ENCODE measurements at places on chromosomes 16 and 17.
A peak's percentile ranks its signal among the peaks of the same experiment; 100 is the strongest.

DNA sequence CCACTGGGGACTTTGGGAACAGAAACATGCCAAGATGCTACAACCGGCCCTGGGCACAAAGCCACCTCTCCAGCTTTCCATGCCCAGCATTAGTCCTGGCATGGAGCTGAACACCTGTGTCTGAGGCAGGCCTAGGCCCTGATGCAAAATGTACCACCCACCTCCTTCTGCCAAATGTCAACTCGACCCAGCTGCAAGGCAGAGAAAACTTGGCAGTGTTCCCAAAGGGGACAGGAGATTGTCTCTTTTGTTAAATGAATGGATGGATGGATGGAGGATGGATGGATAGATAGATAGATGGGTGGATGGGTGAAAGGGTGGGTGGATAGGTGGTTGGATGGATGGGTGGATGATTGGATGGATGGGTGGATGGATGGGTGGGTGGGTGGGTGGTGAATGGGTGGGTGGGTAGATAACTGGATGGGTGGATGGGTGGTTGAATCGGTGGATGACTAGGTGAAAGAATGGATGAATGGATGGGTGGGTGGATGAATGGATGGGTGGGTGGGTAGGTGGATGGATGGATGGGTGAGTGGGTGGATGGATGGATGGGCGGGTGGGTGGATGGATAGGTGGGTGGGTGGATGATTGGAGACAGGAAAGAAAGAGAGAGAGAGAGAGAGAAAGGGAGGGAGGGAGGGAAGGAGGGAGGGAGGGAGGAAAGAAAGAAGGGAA lies 73.4 kb upstream of the TNRC6C start:
- DNase-seq = no peak

- no peak for DNase-seq
These were observed 9.0 kb downstream of the NTHL1 start for GRCh38 chr16:2038382-2039231.

GRCh38 chr17:80035937-80036714 lies at the start of gene CCDC40:
Gene CCDC40 (plus strand): TSS chr17:80036642. CDS start chr17:80036663, 21 bp downstream.
- DNase-seq = peak; percentile 93

- DNase-seq = no peak
These were observed 13.9 kb downstream of the GPR142 start for GRCh38 chr17:74380959-74381808.

- DNase-seq = no peak
These were observed 59.2 kb downstream of the SHISA6 start for GRCh38 chr17:11300201-11300600.

DNA sequence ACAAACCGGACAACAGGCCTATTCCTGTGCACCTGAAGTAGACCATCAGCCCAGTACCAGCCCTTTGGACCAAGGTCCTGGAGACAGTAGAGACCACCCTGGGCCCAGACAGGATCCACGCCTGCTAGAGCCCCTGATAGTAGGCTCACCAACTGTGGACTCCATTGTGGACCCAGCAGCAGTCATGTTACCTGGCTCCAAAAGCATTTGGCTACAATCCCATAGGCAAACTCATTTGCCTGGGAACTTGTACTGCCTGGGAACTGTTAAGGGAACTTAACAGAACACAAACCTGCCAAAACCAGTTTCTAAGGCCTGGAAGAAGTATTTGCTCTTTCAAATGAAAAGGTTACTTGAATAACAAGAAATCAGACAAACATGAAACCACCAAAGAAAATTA lies 10.0 kb upstream of the ACSM1 start:
- no peak for DNase-seq

- DNase-seq = no peak
These were observed 8.9 kb upstream of the TNS4 start for GRCh38 chr17:40510328-40510648.

DNA sequence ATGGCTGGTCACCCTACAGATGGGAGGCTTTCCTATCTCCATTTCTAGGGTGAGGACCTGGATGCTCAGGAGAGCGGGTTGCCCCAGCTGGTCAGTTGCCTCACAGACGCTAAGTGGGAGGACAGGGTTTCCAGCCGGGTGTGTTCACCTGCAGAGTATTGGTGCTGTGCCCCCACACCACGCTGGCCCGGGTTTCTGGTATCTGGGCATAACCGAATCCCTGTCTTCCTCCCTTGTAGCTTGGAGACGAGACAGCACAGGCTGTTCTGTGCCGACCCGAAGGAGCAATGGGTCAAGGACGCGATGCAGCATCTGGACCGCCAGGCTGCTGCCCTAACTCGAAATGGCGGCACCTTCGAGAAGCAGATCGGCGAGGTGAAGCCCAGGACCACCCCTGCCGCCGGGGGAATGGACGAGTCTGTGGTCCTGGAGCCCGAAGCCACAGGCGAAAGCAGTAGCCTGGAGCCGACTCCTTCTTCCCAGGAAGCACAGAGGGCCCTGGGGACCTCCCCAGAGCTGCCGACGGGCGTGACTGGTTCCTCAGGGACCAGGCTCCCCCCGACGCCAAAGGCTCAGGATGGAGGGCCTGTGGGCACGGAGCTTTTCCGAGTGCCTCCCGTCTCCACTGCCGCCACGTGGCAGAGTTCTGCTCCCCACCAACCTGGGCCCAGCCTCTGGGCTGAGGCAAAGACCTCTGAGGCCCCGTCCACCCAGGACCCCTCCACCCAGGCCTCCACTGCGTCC lies 9.7 kb downstream of the CX3CL1 start:
- no peak for DNase-seq

GRCh38 chr17:33234930-33235685 lies 58.0 kb downstream of the ASIC2 start:
- DNase-seq = no peak

DNA sequence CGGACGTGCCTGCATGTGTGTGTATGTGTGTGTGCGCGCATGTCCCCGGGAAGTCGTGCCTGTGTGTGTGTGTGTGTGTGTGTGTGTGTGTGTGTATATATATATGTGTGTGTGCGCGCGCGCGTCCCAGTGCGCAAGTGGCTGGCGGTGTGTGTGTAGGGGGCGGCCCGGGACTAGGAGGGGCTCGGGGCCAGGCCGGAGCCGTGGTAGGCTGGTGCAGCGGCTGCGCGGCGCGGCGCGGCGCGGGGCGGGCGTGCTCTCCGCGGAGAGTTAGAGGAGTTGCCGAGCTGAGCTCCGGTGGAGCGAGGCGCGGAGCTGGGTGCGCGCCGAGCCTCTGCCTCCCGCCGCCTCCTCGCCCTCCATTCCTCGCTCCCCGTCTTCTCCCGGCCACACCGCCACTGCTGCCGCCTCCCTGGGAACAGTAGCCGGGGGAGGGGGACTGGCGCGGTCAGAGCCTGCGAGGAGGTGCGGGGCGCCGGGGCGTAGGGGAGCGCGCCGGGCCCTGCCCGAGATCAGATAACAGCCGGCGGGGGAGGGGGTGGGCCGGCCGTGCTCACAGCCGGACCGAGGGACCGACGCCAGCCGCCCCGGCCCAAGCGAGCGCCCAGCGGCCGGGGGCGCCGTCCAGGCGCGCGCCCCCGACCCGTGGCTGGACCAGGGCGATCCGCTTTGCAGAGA lies at the start of gene KCNJ12:
TSS of gene KCNJ12 (plus strand) at position 277 of the 678 bp plus-strand sequence. CDS start 38,986 bp downstream, outside the sequence.
- peak; percentile 55 for DNase-seq

- DNase-seq = no peak
These were observed 14.0 kb upstream of the BAIAP2 start for GRCh38 chr17:81020767-81021497.

DNA sequence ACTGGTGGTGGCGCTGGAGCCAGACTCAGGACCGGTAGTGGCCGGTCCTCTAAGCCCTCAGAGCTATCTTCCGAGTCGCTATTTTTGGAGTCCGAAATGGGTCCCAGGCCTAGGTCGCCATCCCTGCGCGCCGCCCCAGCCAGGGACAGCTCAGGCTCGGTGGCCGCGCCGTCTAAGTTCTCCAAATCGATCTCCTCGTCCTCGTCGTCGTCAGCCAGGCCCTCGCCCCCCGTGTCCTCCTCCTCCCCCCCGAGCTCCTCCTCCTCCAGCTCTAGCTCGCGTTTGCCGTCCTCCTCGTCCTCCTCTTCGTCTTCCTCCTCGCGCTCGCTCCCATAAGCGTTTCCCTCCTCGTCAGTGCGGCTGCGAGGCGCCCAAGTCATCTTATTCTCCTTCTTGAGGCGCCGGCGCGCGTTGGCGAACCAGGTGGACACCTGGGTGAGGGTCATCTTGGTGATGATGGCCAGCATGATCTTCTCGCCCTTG lies 1.6 kb downstream of the IRX3 start:
- DNase-seq = no peak

GRCh38 chr16:72856797-72857196 lies 191.1 kb downstream of the ZFHX3 start:
- no peak for DNase-seq

Measured in frontal cortex (tissue), 4 donors.